Fibroblast of gingiva (primary cell): ENCODE measurements at places on chromosomes 2 and 18.

DNA sequence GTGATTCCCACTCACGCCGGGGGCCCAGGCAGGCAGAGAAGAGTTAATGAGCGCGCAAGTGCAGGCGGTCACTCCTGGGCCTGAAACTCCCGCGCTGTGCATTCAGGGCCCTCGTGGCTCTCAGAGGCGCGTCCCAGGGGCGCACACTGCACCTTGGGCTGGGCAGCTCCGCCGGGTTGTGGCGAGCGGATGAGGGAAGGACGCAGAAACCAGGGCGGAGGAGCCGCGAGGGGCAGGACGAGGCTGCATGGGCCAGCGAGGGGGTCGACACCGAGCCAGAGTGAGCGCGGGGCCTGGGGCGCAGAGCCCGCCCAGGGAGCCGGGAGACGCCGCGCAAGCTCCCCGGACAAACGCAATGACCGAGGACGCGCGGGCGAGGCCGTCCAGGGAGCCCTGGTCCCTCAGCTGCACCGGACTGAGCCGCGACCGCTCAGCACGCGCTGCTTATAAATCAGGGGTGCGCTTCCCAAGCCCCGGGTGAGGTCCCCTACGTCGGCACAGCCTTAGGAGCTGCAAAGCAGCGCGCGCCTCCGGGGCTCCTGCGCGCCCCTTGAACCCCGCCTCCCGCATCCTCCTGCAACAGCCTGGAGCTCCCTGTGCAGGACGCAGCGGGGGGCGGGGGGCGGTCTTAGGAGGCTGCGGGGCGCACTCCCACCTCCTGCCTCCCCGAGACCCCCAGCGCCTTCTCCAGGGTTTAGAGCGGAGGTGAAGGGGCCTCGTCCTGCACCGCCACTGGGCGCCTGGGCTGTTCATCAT lies 180.2 kb upstream of the ALKAL2 start:
- no peak for DNase-seq

DNA sequence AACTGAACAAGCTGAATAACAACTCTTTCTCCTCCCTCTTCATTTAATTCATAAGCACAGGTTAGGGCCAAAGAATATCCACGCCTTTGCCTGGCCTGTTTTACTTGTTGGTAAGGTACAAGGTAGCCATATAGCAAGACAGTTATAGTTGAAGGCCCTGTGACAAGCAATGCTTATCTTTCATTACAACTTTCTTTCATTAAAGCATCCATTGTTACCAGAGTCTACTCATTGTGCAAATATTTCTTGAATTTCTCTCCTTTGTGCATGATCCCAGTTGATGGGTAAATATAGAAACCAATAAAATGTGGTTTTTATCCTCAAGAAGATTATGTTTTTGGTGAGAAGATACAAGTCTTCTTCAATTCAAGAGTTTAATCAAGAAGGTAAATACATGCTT lies 140.2 kb downstream of the UBE2E3 start:
- DNase-seq, result no peak

- DNase-seq, result no peak
Measured at GRCh38 chr2:181163139-181163538, 182.7 kb downstream of the UBE2E3 start.

DNA sequence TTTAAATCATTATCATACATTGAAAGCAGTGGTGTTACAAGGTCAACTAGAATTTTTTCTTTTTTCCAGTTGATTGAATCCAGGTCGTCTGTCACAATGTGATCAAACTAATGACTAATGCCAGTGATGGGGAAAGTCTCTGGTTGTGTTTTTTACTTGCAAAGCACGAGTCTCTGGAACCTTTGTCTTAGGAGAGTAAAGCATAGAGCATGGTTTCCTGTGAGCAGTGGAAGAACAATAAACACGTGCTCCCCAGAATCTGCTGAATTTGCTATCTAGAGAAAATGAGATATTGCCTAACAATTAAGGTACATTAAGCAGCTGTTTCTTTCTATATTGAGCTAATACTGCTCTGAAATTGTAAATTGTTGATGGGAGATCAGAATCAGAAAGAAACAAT lies 1332.4 kb upstream of the TMEFF2 start:
- DNase-seq, result no peak

DNA sequence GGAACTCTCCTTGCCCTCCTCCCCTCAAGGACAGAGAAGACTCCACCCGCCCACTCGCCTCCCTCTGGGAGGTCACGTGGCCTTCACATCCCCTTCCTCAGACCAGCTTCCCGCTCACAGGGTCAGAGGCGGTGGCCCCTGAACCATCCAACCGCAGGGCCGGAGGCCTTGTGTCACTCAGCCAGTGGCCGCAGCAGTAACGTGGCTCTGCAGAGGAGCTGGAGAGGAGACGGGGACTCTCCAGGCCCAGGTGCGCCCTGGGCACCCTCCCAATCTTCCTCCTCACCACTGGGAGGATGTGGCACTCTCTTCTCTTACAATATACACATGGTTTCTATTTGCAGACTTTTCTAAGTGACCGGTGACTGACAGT lies 161.7 kb downstream of the TWIST2 start:
- no peak for DNase-seq
